ENCODE measurements at places on chromosomes 3 and 15. TPM values are rescaled to one million over a fixed set of nuclear protein-coding genes. Genes with fewer than 3 reads are reported as not detected.

Gene GNAT1
- total RNA-seq, result 0.24 TPM

Gene GADL1
- total RNA-seq, result not detected

Gene TOPAZ1
- not detected for total RNA-seq

Gene FGF12
- not detected for total RNA-seq

Gene NUP210
- 156 TPM for total RNA-seq

Gene C15orf61
- total RNA-seq, result 5.0 TPM

Gene TNNC1
- total RNA-seq, result 6.9 TPM

Gene ZPLD1
- total RNA-seq, result not detected

Gene TMEM108
- not detected for total RNA-seq

Gene NOX5
- not detected for total RNA-seq

Gene CCR3
- 7.4 TPM for total RNA-seq

Measured in naive thymus-derived CD4-positive, alpha-beta T cell (primary cell).